HFFc6 (cell line): ENCODE measurements at places on chromosomes 1 and 21.
A peak's percentile ranks its signal among the peaks of the same experiment; 100 is the strongest.

GRCh38 chr1:27100335-27101053, 54.4 kb downstream of the SLC9A1 start:
- DNase-seq, result no peak

DNA sequence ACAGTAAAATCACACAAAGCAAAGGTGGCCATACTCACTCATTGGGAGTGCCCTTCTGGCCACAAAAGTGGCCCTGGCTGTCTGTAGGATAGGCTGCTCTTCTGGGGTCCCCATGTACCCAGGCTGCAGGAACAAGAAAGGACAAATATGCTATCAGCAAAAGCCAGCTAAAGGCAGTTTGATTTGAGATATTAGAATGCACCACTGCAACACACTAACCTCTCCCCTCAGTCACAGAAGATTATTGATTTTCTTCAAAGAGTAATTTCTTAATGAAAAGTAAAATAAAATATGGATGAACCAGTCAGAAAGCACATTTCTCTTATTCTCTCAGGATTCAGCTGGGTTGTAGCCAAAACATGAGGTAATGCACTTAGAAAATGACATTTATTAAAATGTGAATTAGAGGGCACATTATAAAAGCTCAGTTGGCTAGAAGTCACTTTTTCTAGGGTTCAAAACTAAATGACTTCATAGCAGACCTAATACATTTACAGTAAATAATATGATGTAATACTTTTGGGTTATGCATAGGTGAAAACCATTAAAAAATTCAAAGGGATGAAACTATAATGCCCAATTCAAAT, 140.8 kb downstream of the LHX8 start:
- DNase-seq, result no peak

GRCh38 chr1:55257958-55258357, 42.8 kb upstream of the USP24 start:
- no peak for DNase-seq

DNA sequence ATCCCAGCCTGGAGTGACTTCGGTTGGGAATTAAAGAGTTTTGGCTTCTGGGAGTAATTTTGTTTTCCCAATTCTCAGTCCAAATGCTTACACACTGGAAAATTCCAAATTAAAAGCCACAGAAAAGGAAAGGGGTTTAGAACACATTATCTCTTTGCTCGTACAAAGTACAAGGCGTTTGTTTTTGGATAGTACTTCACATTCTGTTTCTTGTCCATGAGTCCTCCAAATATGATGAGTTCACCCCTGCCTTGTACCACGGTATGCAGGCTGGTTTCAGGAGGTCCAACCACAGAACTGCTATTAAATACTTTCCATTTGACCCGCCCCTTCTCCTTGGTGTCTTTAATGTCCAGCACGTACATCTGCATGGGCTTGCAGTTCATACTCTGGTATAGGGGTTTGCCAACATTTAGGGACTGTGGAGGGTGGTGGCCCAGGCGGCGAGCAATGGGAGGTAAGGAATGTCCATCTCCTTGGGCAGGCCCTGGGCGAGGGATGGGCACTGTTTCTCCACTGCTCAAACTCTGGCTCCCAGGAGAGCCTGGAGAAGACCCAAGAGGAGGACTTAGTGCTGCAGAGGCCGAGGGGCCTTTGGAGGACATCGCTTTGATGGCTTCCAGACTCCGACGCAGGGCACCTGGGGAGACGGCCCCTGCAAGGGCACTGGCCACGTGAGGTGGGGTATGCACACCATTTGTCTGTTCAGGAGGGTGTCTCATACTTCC, 13.7 kb upstream of the CPLANE2 start:
- DNase-seq, result peak; percentile 49

GRCh38 chr1:14748977-14749376, 150.5 kb downstream of the KAZN start:
- no peak for DNase-seq

GRCh38 chr1:27873671-27874384, 1.5 kb downstream of the THEMIS2 start:
- DNase-seq, result no peak

DNA sequence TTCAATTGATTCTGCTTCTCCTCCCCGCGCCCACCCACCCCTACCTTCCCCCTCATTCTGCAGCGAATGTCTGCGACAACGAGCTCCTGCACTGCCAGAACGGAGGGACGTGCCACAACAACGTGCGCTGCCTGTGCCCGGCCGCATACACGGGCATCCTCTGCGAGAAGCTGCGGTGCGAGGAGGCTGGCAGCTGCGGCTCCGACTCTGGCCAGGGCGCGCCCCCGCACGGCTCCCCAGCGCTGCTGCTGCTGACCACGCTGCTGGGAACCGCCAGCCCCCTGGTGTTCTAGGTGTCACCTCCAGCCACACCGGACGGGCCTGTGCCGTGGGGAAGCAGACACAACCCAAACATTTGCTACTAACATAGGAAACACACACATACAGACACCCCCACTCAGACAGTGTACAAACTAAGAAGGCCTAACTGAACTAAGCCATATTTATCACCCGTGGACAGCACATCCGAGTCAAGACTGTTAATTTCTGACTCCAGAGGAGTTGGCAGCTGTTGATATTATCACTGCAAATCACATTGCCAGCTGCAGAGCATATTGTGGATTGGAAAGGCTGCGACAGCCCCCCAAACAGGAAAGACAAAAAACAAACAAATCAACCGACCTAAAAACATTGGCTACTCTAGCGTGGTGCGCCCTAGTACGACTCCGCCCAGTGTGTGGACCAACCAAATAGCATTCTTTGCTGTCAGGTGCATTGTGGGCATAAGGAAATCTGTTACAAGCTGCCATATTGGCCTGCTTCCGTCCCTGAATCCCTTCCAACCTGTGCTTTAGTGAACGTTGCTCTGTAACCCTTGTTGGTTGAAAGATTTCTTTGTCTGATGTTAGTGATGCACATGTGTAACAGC, 339.9 kb downstream of the NTNG1 start:
- no peak for DNase-seq

- no peak for DNase-seq
These were observed 169.5 kb downstream of the VAV3 start for GRCh38 chr1:107795441-107795840.

GRCh38 chr1:65759516-65759915, 33.2 kb upstream of the PDE4B start:
- DNase-seq, result no peak

- no peak for DNase-seq
These were observed 1.3 kb downstream of the COL24A1 start for GRCh38 chr1:86155051-86155806.

GRCh38 chr1:117564227-117565075, 41.4 kb upstream of the TENT5C start:
- no peak for DNase-seq

DNA sequence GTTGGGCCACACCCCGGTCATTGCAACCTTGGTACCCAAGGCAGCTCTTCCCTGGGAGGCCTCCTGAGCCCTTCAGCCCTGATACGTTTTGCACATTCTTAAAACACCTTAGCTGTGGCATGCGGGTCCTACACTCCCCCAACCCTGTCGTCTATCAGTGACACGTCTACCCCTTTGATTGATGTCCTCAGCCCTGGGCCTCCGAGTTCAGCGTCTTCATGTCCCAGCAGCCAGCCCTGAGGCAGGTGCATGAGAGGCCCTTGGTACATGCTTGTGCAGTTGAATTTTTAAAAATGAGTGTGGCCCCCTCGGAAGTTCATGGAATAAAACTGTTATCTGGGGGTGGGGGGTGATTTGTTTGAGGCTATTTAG, 38.9 kb upstream of the ADARB1 start:
- no peak for DNase-seq

DNA sequence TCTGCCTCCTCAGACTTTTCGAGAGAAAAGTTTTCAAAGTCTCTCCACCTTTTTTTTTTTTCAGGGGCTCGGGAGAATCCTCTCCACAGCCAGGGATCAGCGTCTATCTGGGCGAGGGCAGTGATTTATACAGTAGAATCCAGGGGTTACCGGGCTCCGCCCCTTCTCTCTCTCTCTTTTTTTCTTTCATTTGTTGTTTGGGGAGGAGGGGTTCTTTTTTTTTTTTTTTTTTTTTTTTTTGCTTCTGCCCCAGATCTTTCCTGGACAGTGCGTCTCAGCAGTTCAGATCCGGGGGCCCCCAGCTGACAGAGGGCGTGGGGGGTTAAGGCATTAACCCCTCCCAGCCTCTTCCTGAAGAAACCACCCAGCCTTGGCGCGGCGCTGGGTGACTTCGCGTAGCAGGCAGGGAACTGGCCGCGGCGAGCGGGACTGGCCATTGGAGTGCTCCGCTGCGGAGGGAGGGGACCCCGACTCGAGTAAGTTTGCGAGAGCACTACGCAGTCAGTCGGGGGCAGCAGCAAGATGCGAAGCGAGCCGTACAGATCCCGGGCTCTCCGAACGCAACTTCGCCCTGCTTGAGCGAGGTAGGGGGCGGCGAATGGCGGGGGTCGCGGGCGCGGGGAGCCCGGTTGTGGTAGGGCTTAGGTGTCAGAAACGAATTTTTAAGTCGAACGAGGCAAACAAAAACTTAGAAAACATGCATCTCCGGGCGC, at the start of gene S1PR1:
S1PR1 (plus strand) TSS at position 504 of the 713 bp plus-strand sequence. CDS start 1,966 bp downstream, outside the sequence.
- peak; percentile 34 for DNase-seq

DNA sequence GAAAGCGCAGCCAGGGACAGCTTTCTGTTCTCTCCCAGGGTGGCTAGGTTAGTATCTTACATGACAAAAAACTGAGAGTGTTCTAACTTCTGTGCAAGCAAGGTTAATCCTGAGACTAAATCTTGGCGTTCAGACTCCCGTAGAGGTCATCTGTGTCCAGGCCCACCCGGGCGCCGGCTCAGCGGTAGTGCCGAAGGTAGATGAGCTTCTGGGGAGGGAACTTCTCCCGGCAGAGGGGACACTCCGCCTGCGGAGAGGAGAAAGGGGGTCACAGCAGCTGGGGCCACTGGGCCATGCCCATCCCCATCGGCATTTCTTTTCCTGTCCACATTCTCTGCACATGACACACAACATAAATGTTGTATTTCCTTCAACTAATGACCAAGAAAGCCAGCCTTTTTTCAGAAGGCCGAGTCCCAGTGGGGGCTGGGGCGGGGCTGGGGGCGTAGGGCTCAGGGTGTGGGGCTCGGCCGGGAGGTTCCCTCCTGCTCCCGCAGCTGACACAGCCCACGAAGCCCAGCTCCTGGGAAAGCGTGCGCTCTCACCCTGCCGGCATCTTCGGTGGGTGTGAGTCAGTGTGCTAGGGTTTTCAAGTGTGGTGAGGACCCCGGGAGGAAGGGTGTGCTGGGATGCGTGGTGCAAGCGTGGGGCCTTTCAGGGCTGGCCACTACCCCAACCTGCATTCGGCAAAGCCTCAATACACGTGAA, 6.6 kb downstream of the PEX10 start:
- no peak for DNase-seq

DNA sequence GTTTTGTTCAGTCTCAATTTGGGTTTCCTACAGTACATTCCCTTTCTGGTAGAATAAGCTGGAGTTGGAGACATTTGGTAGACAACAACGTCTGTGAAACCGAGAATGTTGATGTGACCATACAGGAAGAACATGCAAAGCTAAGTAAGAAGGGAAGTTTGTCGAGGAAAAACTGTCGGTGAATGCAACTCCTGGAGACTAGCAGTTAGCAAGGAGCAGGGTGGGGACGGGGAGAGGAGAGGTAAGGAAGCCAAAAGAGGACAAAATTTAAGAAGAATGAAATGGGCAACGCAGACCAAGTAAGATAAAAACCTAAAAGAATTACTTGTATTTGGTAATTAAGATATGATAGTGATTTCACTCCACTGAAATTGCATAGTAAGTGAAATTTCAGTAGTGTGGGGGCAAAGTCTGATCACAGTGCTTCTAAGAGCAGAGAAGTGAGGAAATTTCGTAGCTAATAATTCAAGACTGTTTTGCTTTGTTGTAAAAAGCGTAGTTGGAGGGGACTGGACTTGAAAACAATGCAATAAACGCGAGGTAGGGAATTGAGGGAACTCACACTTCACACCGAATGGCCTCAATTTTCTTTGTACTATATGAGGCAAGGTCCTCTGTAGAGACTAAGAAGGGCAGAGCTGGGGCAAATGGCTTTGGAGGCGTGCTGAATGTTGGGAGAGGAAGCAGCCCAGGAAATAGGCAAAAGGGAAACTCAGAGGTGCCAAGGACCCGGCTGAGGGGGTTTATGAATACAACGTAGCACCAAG, 787 bp upstream of the GIPC2 start:
- no peak for DNase-seq

DNA sequence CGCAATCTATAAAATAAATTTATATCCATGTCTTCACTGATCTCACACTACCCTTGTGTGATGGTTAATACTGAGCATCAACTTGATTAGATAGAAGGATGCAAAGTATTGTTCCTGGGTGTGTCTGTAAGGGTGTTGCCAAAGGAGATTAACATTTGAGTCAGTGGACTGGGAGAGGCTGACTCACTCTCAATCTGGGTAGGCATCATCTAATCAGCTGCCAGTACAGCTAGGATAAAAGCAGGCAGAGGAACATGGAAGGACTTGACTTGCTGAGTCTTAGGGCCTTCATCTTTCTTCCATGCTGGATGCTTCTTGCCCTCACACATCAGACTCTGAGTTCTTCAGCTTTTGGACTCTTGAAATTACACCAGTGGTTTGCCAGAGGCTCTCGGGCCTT, 615.4 kb downstream of the AGBL4 start:
- DNase-seq, result no peak

GRCh38 chr1:64597113-64597512, 127.2 kb downstream of the CACHD1 start:
- DNase-seq, result no peak

DNA sequence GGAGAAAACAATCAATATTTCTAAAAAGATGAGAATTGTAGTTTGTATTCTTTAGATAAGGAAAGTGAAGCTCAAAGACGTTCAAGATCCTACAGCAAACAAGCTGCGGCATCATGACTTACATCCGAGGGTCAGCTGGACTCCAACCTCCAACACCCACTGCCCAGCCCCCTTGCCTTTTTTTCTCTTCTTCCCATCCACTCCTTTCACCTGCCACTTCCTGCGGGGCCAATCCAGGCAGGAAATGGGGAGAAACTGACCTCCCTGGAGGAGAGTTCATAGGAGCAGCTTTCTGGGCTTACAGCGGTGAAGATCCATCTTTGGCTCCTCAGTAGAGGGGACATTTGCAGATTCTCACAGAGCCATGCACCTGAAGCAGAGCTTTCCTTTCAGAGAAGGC, 361.5 kb downstream of the PTPRU start:
- no peak for DNase-seq

DNA sequence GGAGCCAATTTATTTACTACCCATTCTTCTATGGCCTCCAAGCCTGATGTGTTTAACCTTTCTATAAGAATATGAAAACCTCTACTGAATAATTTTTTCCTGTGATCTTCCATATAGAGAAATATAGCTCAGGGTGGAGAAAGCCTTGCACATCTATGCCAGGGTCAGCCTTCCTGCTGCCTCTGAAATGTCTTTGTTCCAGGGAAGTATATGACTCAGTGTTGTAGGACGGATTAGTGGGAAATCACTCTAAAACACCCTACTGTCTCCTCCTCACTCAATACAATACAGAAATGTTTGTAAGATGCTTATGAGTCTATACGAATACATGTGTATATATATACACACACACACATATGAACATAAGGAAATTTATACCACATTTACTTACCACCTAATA, 1044.9 kb downstream of the BRINP3 start:
- no peak for DNase-seq

GRCh38 chr1:245510144-245510543, 355.4 kb downstream of the KIF26B start:
- no peak for DNase-seq

GRCh38 chr1:53681977-53682685, 56.8 kb downstream of the GLIS1 start:
- no peak for DNase-seq
